ENCODE measurements at places on chromosomes 5 and 9.

GRCh38 chr9:107486674-107487520 is 2.7 kb downstream of the KLF4 start:
- DNase-seq: no peak

DNA sequence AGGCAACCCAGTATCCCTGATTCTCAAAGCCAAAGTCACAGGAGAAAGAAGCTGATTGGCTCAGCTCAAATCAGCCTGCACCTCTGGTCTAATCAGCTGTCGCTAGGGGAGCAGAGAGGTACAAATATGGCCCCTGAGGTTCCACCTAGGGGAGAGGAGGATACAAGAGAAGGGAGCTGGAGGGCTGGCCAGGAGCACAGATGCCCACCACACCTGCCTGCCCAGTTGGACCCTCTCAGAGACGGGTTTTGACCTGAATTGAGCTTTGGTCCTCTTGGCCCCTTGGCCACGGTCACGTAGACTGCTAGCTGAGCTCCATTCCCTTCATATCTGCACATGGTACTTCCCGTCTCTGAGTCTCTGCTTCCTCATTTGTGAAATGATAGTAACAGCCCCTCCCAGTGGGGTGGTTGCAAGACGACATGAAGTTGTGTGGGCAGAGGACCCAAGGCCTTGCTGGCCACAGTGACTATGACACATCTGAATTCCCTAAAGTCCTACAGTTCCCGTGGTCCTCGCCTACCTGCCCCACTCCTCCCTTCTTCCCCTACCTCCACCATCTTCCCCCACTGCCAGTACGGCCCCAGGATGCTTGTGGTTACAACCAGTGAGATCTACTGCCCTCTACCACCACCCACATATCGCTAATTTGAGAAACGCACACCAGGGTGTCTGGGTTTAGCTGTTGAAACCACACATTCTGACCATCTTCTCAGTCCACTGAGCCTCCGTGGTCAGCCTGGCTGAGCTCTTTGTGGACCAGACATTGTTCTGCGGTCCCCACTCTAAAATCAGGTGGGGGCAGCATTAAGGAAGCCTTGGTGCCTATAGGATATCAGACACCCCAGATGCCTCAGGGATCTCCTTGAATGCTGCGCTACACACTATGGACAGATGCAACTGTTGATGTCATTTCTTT is 60.3 kb upstream of the NEK6 start:
- no peak for DNase-seq

GRCh38 chr5:112491257-112491656 is 72.2 kb upstream of the EPB41L4A start:
- DNase-seq: no peak

DNA sequence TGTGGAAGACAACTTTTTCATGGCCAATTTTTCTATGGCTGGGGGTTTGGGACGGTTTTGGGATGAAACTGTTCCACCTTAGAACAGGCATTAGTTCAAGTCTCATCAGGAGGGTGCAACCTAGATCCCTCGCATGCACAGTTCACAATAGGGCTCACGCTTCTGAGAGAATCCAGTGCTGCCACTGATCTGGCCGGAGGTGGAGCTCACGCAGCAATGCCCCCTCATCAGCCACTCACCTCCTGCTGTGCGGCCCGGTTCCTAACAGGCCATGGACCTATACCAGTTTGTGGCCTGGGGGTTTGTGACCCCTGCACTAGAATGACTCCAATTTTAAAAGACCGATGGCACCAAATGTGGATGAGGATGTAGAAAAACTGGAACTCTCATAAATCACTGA is 127.2 kb upstream of the IER5L start:
- DNase-seq: no peak

DNA sequence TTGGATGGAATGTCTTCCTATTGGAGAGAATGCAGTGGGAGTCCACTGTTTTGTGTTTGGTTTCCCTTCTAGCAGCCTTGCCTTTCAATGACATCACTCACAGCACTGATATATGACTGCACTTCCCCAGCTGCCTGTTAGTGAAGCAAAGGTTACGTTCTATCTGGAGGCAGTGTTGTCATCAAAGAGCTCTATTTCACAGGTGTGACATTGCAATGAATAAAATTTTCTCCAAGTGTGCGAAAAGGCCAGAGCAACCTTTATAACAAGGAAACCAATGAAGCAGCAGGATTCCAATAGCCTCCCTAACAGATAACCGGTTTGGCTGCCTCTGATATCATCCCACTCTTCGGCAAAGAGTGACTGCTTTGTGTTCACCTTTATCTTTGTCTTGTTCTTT is 523.5 kb upstream of the ZNF608 start:
- DNase-seq: no peak

- DNase-seq: no peak
These were observed 243.0 kb downstream of the ICE1 start for GRCh38 chr5:5665225-5666075.

DNA sequence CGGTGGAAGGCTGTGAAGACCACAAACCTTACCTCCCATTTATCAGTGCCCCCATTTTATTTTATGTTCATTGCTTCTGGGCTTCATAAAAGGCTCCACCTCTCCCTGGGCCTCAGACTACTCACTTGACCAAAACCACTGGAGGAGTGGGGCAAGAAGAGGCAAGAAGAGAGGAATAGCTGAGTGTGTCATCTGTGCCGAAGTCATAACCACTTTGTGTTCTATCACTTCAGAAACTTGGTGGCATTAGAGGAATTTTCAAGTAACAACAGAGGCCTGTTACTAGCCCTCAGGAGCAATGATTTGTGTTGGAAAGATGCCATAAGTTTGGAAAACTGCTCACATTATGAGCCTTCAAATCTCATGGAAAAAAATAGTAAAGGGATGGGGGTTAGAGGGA is 88.7 kb upstream of the PIK3R1 start:
- DNase-seq: no peak

Measured in central memory CD4-positive, alpha-beta T cell (primary cell).